Panc1 (cell line): ENCODE measurements at places on chromosomes 16 and 17. TPM values are rescaled to one million over a fixed set of nuclear protein-coding genes. Genes with fewer than 3 reads are reported as not detected.

DNA sequence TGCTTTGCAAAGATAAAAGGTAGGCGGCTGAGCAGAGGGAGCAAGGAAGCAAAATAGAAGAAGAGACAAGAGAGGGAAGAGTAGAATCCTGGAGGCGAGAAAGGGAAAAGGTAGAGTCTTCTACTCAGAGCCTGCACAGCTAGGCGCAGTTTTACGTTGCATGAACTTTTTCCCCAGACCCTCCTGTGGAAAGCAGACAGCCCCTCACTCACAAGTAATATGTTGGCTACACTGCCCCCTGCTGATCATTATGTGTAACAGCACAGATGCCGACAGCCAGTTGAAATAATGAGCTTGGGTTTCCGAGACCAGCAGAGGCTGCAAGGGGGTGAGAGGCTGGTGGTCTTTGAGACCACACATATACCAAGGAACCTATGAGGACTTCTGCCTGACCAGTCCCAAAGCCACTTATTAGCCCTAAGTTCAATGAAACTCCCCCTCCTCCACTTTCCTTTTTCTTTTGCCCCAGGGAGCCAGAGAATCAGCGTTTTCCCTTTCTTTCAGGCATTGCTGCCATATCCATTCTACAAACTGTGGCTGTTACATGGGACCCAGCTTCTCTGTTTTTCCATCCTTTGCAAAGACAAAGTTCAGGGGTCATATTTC, 22.5 kb upstream of the CMTR2 start:
- H3K4me1 ChIP-seq, result no peaks in the 10 kb centered on the region
- H3K4me3 ChIP-seq, result no peak overlapping the region
- no peaks in the 10 kb centered on the region for H3K36me3 ChIP-seq
- H3K27ac ChIP-seq, result no peak overlapping the region

GRCh38 chr17:56715613-56716357, 117.9 kb downstream of the C17orf67 start:
- H3K36me3 ChIP-seq, result no peaks in the 10 kb centered on the region
- no peak overlapping the region for H3K4me3 ChIP-seq

GRCh38 chr16:84423416-84423837, 55.1 kb downstream of the ATP2C2 start:
- no peaks in the 10 kb centered on the region for H3K36me3 ChIP-seq
- H3K27me3 ChIP-seq, result no peaks in the 10 kb centered on the region
- H3K4me3 ChIP-seq, result no peak overlapping the region
- no peak for DNase-seq
- H3K4me1 ChIP-seq, result no peaks in the 10 kb centered on the region
- H3K27ac ChIP-seq, result no peak overlapping the region

The PSMC5 gene
- total RNA-seq, result 145 TPM

The ADPRM gene
- total RNA-seq, result 2.4 TPM

The CSH2 gene
- not detected for total RNA-seq

The KRTAP1-5 gene
- total RNA-seq, result not detected
